Endothelial cell of umbilical vein (primary cell): ENCODE measurements at places on chromosomes 2 and 18. TPM values are rescaled to one million over a fixed set of nuclear protein-coding genes. Genes with fewer than 3 reads are reported as not detected.

Gene MOB1A
- total RNA-seq, result 106 and 112 TPM in 2 replicates

DNA sequence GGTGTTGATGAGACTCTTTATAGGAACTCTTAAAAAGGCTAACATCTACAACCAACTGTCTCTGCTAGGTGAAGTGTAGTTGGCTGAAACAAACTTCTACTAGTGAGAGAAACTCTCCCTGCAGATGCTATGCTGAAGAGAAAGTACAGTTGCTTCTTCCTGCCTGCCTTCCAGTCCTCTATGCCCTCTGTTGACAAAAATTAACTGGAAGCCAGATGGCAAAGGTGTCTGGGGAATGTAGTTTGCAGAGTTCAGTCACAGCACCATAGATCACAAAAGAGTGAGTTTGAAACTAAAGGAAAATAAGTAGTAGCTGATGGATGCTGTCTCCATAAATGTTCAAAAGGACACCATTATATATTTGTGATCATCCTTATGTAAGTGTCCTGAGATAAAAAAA, 958.8 kb upstream of the NRXN1 start:
- DNase-seq, result no peak

DNA sequence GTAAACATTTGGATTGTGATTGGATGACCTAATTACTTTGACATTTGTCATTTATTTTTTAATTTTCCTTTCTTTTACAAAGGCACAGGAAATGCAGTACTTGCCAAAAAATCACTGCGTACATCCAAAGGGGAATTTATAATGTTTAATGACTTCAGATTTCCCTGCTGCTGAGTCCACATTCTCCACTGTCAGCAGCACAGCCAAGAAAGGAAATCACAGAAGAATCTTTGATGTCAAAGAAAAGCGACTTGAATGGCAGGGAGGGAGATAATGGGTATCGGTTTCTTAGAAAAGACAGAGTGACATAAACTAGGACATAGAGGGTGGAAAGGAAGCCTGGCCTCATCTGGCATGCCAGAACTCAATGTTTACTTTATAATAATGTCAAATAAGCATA, 41.4 kb upstream of the COPS8 start:
- DNase-seq, result peak; percentile 50

DNA sequence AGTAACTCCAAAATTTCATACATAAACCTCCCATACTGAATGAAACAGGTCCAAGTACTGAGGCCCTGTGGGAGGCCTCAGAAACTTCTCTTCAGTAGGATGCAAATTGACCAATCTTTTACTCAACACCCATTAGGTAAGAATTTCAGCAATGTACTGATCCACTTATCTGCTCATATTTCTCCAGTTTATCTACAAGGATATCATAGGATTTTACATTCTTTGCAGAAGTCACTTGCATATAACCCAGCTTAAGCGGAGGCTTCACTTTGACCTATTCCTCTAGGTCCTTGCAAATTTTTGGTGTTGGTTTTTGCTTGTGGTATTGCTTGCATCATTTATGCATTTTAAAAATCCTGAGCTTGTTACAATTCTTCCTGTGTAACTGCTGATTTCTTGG, 28.8 kb upstream of the SLC3A1 start:
- no peak for DNase-seq

- peak; percentile 18 for DNase-seq
Observed at GRCh38 chr18:28136071-28136470, 40.9 kb downstream of the CDH2 start.

Gene C2orf81
- 0.51 and 0.71 TPM in 2 replicates for total RNA-seq

DNA sequence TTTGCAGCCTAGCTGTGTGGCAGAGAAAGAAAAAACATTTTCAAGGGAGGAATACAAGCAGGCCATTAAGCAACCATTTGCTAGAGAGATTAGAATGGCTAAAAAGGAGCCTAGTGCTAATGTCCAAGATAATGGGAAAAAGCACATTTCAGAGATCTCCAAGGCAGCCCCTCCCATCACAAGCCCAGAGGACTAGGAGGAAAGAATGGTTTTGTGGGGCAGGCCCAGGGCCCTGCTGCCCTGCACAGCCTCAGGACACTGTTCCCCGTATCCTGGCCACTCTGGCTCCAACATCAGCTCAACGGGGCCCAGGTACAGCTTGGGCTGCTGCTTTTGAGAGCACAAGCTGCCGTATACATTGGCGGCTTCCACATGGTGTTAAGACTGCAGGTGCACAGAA, 16.5 kb upstream of the GBX2 start:
- no peak for DNase-seq
